GOT3 (cell line): ENCODE measurements at places on chromosomes 11 and 22.

DNA sequence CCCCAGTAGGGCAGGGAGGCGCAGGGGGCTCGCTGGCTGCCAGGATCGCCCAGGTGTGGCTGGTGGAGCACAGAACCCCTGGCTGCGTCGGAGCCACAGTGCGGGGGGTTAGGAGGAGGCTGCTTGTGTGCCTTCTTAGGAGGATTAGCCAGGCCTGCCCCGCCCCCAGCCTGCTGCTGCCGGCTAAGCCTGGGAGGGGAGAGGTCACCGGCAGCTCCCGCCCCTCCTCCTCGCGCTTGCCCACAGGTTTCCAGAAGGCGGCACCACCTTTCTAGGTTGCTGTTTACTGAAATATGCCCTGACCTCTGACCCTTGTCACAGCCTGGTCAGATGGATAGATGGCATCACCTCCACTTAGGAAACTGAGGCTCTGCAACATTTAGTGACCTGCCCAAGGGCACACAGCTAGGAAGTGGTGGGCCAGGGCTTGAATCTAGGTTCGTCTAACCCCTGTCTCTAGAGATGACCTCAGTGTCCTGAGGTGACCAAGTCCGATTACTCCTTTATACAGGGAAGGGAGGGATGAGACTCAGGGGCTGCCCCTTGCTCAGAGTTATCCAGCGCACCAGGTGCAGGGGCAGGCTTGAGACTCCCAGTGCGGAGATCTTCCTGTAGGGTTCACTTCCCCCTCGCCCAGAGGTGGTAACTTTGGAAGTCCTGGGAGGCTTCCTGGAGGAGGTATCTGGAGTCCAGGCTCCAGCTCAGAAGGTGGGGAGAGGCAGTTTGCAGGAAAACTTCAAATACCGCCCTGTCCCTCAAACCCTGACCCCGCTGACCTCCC lies 44.0 kb downstream of the MYO7A start:
- no peak for DNase-seq

DNA sequence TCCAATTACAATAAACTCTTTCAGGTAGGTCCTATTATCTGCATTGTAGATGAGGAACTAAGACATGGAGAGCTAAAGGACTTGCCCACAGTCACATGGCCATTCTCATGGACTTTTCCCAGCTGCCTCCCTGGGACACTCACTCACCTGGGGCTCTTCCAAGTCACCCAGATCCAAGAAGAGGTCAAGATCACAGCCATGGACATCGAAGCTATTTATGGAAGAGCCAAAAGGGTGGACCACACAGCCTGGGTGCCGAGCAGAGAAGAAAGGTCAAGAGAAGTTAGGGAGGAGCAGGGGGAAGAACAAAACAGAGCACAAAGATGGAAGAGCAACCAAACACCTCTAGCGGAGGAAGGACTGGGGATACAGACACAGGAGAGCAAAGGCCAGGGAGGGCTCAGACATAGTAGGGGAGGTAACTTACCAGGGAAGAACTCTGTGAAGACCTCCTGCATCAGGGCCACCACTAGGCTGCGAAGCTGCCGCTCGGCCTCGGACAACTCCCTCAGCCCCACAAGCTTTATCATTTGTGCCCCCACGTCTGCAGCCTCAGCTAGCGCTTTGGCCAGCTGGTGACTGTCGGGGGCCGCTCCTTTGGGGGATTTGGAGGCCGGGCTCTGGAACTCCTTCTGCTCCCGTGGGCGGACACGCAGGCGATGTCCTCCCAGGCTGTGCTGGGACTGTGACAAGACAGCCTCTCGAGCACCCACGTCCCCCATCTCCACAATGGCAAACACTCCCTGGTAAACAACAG lies 7.4 kb upstream of the EEF1G start:
- no peak for DNase-seq

DNA sequence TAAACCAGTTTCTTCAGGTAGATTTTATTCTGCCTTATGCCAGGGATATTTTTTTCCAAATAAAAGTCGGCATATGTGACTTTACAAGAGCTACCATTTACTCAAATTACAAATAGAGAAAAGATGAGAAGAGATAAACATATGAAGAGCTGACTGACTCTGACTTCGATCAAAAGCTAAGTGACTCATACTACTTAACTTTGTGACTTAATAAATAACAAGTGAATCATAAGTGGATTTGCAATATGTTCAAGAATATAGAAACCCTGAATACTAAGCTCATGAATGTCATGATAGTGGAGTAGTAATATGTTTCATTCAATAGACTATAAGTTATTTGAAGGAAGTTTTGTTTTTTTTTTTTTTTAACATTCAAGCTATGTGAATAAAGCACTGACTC lies 130.5 kb upstream of the ANO3 start:
- no peak for DNase-seq

DNA sequence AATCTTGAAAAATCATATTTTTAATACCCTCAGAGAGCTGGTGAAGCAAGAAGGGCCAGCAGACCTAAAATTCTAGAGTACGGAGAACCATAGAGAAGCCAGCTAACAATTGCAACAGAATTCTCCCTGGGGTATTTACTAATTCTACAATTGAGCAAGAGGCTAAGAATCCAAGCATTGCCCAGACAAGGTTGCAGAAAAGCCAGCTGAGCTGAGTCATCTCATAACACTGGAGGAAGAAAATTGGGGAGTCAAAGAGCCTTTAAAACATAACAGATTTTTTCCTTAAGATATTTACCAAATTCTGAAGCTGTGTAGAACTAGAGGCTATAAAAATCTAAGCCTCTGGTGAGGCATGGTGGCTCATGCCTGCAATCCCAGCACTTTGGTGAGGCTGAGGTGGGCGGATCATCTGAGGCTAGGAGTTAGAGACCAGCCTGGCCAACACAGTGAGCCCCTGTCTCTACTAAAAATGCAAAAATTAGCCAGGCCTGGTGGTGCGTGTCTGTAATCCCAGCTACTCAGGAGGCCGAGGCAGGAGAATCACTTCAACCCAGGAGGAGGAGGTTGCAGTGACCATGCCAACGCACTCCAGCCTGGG lies 13.6 kb upstream of the TMEM216 start:
- DNase-seq = peak; percentile 40

- DNase-seq = no peak
Measured at GRCh38 chr11:66593303-66593635, 284 bp downstream of the CCS start.

DNA sequence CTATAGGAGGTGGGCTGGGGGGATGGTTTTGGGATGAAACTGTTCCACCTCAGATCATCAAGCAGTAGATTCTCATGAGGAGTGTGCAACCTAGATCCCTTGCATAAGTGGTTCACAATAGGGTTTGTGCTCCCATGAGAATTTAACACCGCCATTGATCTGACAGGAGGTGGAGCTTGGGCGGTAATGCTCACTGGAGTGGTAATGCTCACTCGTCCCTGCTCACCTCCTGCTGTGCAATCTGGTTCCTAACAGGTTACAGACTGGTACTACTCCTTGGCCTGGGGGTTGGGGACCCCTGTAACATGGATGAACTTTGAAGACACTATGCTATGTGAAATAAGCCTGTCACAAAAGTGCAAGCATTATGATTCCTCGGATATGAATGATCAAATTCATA lies 87.0 kb upstream of the CLNS1A start:
- no peak for DNase-seq

- no peak for DNase-seq
Measured at GRCh38 chr11:41177791-41178190, 281.7 kb downstream of the LRRC4C start.

DNA sequence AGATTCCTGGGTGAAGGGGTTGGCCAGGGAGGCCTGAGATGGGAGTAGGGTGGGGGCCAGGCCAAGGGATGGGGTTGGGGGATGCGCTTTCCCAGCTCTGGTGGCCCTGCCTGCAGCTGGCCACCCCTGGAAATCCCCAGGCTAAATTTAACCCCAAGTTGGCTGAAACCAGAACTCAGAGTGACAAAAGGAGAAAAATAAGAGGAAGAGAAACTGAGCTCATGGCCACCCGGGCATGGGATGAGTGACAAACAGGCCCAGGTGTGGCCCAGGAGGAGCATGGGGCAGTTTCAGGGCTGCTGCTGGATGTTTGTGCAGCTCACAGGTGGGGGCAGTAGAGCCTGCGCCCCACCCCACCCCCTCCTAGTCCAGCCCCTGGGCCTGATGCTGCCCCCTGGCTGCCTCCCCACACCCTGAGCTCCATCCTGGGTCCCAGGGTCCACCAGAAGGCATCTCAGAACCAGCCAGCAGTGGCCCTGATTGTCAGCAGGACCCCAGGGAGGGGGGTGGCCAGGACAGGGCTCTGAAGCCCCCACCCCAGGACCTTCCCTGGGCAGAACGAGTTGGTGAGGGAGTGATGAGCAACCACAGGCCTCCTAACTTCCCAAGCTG lies 48.0 kb downstream of the IGLL5 start:
- DNase-seq = no peak

GRCh38 chr11:90614318-90614717 lies 391.5 kb upstream of the CHORDC1 start:
- no peak for DNase-seq

- no peak for DNase-seq
Measured at GRCh38 chr11:12013781-12014180, 5.4 kb upstream of the DKK3 start.

GRCh38 chr11:30889143-30889794 lies 303.1 kb upstream of the MPPED2 start:
- DNase-seq = no peak

DNA sequence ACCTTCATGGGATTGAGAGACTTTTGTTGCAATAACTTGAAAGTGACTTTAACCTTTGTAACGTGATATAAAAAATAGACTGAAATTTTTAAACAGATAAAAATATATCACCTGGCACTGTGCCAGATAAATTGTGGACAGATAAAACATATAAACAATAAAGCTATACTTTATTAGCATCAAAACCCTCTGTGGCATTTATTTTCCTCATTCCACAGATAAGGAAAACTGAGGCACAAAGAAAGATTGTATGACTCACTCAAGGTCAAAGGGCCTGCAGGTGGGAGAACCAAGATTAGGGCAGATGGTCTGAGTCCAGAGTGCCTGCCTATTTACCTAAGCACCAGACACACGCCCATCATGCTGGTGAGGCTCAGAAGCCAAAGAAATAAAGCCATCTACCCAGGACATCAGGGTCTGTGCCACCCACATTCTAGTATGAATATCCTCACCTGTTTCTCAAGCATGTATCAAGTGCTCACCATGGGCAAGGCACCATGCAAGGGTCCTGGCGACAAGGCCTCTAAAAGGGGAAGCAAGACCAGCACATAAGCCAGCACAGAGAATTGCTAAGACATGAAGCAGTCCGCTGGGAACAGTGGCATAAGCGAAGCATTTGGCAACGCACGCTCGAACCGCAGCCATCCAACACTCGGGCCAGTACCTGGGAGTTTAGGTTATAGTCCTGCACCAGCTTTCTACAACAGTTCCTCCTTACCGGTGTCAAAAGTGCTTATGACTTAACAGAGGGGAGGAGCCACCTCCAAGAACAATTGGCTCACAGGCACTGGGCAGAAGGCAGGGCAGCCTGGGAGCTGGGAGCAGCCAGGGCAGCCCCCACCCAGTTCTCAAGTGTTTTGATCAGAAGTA lies 17.6 kb downstream of the MYH9 start:
- no peak for DNase-seq

DNA sequence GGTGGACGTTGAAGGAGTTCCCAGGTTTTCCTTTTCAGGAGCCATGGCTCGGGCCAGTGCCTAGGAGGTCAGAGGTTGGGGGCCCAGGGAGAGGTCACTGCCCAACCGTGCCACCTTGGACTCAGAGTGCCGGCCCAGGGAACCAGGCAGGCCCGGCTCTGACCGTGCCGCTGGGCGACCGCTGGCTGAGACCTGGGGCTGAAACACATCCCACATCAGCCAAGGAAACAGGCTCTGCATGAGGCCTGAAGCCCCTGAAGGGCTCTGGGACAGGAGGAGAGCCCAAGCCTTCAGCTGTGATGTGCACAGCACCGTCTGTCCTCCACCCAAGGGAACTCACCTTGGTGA lies 21.9 kb upstream of the RTN4R start:
- DNase-seq = no peak

GRCh38 chr22:47176573-47177333 lies 414.3 kb downstream of the TBC1D22A start:
- no peak for DNase-seq

- DNase-seq = no peak
Measured at GRCh38 chr11:45270946-45271716, 15.0 kb downstream of the SYT13 start.

- DNase-seq = no peak
Measured at GRCh38 chr11:6670202-6670830, 12.8 kb downstream of the MRPL17 start.

- DNase-seq = no peak
Measured at GRCh38 chr11:27296497-27296896, 66.5 kb downstream of the CCDC34 start.

GRCh38 chr22:38886333-38886732 lies 14.3 kb upstream of the CBX6 start:
- DNase-seq = no peak

GRCh38 chr11:118012083-118012669 lies 26.0 kb downstream of the IL10RA start:
- DNase-seq = no peak

DNA sequence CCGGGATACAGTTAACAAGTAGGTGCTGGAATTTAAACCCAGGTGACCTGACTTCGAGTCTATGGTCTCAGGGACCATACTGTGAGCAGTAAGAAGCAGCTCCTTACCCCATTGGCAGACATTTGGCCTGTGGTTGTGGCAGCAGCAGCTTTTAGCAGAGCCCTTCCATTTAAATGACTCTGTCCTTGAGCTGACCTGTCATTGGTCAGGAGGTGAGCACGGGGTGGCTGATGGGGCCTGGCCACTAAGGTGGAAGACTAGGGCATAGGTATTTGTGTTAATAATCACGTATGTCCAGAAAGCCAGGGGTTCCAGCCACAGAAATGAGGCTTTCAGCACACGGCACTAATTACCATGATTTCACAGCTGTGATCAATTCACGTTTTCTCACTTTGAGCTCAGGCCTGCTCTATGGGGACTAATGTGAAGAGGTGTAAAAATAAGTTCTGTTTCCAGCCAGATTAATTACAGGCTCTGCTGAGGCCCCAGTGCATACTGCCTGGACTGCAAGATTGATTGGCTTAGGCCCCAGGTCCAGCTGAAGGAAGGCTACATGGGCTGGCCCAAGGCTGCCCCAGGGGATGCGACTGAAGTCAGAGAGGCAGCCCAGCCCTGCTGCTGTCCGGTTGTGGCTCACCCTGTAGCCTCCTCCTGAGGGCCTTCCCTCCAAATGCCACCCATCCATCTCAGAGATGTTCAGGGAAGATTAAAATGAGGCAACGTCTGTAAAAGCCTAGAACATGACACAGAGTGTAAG lies 76.0 kb downstream of the FDX1 start:
- DNase-seq = no peak

- no peak for DNase-seq
Measured at GRCh38 chr11:17719938-17720795, 796 bp downstream of the MYOD1 start.

DNA sequence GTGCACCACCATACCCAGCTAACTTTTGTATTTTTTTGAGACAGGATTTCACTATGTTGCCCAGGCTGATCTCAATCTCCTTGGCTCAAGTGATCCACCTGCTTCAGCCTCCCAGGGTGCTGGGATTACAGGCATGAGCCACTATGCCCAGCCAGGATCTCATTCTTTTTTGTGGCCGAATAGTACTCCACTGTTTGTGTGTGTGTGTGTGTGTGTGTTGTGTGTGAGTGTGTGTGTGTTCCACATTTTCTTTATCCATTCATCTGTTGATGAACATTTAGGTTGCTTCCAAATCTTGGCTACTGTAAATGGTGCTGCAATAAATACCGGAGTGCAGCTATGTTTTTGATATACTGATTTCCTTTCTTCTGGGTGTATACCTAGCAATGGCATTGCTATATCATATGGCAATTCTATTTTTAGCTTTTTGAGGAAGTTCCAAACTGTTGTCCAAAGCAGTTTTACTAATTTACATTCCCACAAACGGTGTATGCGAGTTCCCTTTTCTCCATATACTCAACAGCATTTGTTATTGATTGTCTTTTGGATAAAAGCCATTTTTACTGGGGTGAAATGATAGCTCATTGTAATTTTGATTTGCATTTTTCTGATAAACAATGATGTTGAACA lies 105.4 kb downstream of the TTC28 start:
- no peak for DNase-seq
